ENCODE measurements at places on chromosomes 1 and 21.

DNA sequence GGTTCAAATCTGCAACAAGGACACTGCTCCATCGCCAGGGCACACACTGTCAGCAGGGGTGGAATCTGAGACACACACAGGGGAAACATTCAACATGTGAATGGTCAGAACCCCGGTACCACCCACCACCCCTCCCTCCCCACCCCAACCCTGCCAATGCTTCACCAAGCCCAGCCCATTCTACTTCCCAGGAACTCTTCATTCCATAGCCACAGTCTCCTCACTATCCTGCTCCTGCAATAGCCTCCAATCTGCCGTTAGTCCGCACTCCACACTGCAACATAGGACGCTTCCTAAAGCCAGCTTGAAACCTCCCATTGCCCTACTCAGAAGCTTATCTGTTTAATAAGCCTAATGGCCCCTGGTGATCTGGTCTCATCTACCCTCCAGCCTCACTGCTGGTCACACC lies 7.5 kb upstream of the RAB3B start:
- no peak for DNase-seq

DNA sequence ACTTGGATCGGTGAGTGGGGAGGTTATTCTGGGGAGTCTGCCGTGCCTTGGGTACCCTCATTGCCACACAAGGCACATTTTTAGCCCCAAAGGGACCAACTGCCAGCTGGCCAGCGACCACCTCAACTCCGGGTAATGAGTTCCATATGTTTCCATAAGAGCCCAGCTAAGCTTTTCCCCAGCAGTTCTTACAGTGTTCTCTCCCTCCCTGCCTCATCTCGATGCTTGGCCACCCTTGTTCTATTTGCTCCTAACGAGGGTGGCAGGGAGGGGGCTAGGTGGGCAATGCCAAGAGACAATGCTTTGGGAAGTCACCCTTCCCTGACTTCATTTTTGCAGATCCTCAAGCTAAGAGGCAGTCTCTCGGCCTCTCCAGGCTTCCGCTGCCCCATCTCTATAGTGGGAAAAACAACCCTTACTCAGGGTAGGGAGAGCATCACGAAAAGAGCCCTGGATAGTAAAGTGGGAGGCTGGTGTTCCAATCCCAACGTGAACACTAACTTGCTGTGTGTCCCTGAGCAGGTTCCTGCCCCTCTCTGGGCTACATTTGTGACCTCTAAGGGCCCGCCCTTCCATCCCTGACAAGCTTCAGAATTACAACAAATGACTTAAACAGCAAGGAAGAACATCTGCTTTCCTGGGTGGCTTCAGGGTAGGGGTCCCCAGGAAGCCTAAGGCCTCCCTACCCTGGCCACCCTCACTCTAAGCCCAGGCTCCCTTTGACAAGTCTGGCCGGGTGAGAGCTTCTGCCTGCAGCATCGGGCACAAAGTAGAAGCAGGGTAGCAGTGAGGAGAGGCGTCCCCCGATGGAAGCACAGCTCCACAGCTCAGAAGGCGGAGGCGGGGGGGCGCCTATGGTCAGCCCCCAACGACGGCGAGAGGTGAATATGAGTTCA lies 5.8 kb downstream of the ID3 start:
- DNase-seq: no peak

DNA sequence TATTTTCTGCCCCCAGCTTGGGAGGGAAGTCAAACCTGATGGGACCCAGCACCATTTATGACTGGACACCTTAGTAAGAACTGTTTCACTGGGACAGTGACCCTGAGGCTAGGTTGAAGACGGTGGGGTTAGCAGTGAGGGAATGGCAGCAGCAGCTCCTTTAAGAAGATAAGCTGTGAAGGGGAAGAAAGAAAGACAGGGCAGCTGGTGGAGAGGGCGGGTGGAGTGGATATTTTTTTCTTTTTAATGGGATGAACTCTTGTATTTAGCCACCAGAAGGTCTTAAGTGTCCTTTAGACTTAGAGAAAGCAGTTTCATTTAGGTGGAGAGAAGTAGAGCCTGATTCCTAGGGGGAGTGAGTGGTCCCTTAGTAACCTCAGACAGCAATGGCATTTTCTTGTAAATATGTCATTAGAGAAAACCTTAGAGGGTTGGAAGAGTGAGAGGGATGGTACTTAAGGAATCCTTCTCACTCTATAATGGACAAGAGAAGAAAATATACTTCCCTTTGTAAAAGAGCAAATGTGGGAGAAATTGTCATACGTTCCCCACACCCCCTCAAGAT lies 187.5 kb downstream of the HHAT start:
- no peak for DNase-seq

DNA sequence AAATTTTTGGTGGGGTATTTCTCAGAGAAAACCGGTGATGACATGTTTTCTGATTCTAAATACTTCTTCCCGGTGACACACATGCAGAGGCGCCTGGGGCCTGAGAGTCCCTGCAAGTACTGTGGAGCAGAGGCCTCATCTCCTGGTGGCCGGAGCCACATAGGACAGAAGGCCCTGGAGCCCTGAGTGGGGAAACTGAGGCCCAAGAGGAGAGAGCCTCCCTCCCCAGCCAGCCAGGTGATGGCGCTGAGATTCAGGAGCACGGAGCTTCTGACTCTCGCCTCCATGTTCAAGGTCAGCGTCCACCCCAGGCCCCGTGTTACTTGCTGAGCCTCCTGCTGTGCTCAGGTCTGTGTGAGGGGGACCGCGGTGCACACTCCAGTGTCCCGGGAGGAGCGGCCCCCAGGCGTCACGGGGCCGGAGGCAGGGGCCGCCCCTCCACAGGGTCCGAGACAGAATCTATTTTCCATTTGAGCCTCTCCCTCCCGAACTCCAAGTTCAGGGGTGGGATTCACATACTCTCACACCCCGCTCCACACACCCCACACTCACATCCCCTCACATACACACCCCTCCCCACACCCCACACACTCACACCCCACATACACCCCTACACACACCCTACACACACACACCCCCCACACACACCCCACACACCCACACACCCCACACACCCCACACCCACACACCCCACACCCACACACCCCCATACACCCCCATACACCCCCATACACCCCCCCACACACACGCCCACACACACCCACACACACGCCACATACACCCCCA lies 43.8 kb downstream of the SLX9 start:
- DNase-seq: no peak

DNA sequence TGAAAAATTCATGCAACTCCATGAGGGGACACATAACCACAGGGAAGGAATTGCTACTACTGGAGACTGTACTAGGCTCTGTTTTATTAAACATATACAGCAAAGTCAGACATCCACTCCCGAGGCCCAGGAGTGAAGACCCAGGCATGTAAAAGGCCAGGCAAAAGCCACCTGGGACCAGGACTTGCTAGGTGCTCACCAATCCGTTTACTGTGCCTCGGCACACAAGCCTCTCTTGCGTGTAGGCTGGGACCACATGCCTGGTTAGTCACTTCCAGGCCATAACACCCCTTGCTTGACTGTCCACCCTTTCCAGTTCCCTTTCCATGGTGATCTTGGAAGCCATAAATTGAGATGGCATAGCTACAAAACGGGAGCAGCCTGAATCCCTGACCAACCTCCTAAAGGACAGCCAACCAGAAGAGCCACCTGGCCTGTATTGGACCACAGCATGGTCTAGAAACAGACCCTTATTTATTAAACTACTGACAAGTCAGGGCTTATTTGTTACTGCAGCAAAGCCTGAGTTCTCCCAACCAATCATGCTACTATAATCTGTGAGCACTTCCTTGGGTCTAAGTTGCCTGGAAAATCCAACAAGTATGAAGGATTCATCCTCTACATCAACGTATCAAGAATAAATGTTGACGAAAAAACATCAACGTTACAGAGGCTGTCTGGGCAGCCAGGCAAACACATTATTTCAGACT lies 39.7 kb downstream of the URB1 start:
- DNase-seq: no peak

GRCh38 chr1:31441970-31442647 lies 29.1 kb downstream of the SERINC2 start:
- DNase-seq: no peak

GRCh38 chr1:9345471-9345870 lies 52.8 kb downstream of the SPSB1 start:
- DNase-seq: no peak

Measured in EL (cell line).